ENCODE measurements at places on chromosomes 12 and 14. TPM values are rescaled to one million over a fixed set of nuclear protein-coding genes. Genes with fewer than 3 reads are reported as not detected.

The OR6C2 gene
- total RNA-seq: not detected

The MMP17 gene
- 7.8 TPM for total RNA-seq

The LTB4R2 gene
- 59.3 TPM for total RNA-seq

The NGB gene
- not detected for total RNA-seq

The ST8SIA1 gene
- total RNA-seq: 0.23 TPM

The OR4E2 gene
- total RNA-seq: not detected

The KCTD10 gene
- total RNA-seq: 36.8 TPM

The ADSS1 gene
- total RNA-seq: 13.1 TPM

The SYT1 gene
- total RNA-seq: 0.49 TPM

All from airway epithelial cell (primary cell).